Daoy (cell line): ENCODE measurements at places on chromosomes 7 and 10. TPM values are rescaled to one million over a fixed set of nuclear protein-coding genes. Genes with fewer than 3 reads are reported as not detected.
A peak's percentile ranks its signal among the peaks of the same experiment; 100 is the strongest.

The TPK1 gene
- total RNA-seq: 5.5 and 9.0 TPM in 2 replicates

DNA sequence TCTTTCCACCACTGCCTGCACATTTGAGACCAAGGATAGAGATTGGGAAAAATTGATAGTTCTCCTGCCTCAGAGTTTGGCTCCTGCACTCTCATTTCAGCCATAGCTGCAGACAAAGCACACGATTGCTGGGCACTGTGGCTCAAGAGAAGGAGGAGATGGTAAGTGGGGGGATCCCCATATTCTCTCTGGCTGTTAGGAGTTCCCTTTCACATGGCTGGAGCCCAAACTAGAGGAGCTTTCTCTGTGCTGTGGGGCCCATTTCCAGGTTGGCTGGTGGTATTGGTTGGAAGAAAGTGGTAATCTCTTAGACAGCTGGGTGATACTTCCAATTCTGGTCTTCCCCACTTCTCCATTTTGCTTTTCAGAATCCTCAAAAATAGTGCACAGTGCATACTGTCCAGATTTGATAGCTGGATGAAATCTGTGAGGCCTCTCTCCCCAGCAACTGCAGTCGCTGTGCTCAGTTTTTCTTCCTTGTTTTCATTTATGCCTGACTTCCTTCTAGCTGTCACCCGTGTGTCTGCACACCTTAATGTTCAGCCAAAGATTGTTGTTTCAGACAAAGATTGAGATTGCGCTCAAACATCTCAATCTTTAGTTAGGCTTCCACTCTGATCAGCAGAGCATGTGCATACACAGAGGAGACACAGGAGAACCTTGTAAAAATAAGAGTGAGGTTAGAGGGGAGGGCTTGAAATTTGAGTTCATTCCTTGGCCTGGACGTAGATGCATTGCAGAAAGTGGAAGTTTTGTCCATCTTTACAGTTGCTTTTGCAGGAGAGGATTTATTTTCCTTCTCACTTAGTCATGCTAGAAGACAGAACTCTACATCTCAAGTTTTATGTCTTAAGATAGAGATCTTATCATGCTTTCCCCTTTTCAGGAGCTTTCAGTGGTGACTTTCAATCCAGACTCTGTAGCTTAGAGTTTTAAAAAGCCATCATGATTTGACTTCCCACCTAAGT is 28.6 kb downstream of the RABGEF1 start:
- DNase-seq: no peak

DNA sequence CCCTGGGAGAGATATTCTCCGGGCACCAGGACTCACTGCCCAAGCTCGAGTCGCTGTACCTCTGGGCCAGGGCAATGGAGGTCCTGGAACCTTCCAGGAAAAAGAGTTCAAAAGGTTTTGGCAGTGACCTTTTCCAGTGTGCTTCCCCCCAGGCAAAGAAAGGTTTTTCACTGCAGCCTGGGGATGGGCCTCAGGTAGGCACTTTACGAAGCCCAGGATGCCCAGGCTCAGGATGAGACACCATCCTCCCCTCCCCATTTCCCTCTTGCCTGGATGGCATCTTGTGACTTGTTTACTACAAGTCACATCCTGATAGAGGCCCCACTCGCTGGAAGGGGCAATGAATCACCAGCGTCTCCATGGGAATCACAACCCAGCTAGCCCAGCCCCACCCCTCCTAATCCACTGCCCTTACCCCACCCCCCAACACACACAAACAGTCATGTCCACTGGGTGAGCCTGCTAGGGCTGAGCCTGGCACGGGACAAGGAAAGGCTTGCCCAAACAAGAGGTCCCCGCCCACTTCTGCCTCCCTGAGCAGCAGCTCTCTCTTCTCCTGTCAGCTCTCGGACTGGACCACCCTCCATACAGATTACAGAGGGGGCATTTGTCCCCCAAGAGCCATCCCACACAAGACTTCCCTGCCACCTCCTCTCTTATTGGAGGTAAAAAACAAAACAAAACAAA is 93.8 kb upstream of the SMNDC1 start:
- DNase-seq: peak; percentile 94

GRCh38 chr10:92156874-92157773 is 133.8 kb downstream of the CPEB3 start:
- no peak for DNase-seq

- DNase-seq: peak; percentile 92
Measured at GRCh38 chr7:46786221-46786954, 795.5 kb downstream of the TNS3 start.

The AGR2 gene
- not detected in 2 replicates for total RNA-seq

DNA sequence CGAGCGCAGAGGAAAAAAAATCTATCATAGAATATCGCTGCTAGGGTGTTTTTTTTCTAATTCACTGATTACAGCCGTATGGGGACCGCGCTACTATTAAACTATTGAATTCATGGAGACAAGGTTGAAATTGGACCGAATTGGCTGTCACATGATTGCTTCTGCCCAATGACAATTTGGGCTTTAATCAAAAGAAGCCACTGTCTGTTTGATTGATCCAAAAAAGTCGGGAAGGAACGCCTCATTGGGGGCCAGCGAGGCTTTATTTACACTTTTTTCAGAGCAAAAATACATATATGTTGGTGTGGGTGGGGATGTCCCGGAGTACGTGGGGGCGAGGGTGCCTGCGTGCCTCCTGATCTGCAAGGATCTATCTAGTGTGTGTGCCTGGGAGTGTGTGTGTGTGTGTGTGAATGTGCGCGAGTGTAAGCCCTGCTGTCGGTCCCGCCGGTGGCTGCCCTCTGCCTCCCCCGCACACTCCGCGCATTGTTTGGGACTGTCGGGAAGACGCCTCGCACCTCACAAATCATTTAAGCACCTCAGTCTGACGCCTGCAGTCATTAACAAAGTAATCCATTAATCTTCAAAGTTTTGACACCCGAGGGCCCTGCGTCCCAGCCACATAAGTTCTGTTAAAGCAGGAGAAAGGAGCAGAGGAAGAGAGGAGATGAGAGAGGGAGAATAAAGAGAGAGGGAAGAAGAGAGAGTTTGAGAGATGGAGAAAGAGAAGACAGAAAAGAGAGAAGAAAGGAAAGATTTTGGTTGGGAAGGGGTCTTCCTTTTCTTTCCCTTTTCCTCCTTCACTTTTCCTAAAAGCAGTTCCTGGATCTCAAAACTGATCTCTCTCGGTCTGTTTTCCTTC is at the start of gene HOXA2:
Gene HOXA2, minus strand, starts transcription at position 103 of the 862 bp plus-strand sequence. CDS start 183 bp downstream, outside the sequence.
- peak; percentile 82 for DNase-seq

The MEOX2 gene
- not detected in 2 replicates for total RNA-seq

DNA sequence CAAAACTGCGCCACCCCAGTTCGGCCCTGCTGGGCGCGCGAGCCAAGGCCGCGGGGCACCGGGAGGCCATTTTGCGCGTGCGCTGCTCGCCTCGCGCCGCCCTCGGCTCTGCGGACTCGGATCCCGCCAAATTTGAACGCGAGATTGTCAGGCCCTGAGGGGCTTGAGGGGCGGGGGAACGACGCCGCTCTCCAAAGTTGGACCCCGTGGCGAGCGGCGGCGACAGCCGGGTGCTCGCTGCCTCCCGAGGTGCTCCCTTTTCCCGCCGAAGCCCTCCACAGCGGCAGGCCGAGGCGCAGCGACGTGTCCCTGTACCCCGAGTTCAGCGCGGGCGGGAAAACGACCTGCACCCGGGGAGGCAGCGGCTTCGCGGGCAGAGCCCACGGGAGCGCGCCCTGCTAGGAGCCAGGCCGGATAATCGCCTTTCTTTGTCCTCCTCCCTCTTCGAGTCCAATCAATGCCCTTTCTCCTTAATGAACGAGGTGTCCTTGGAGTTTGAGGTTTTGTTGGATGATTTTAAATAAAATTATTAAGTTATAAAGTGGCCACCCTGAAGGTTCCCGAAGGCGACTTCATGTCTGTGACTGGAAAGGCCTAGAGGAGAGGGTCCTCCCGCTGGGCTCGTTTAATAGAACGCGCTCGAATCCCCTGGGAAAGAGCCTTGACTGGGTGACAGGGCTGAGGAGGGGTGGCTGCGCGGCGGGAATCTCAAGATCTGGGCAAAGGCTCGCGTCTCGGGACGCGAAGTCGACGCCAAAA is 10.7 kb upstream of the SPAG6 start:
- DNase-seq: no peak

The TAC1 gene
- total RNA-seq: 0.86 TPM in 1 of 2 replicates, not detected in the other

GRCh38 chr7:159098811-159099655 is 45.6 kb downstream of the VIPR2 start:
- DNase-seq: no peak

The ZNF32 gene
- total RNA-seq: 16.5 and 23.5 TPM in 2 replicates

- DNase-seq: no peak
Measured at GRCh38 chr10:104630731-104631130, 10.4 kb upstream of the SORCS3 start.

The GNGT1 gene
- total RNA-seq: not detected in 2 replicates

The GPNMB gene
- total RNA-seq: 6.9 and 14.5 TPM in 2 replicates

The HYAL4 gene
- 0.63 and 2.1 TPM in 2 replicates for total RNA-seq
